ENCODE measurements at places on chromosomes 3 and 15.

DNA sequence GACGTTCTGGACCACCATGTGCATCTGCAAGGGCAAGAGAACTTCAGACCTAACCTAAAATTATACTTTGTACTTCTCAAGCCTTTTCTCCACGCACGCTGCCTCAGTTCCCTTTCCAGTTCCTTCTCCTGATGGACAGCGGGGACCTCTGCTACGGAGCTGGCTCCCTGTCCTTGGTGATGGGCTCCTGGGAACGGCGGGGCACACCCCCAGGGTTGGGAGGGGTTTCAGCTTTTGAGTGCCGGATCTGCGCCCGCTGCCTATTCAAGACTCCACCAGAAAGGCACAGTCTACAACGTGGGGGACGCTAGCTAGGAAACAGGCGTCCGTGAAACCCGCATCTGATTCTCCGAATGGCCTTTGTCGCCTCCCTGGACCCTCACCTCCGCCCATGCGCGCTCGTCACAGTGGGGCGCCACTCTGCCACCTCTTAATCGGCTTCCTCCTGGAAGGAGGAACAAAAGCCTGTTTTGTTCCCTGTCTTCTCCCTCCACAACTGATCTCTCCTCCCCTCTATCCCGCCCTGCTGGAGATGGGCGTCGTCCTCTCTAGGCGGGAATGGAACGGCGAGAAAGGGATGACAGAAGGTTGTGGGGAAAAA lies 2.2 kb downstream of the GPR149 start:
- DNase-seq, result no peak

GRCh38 chr3:187969581-187969950 lies 184.4 kb upstream of the LPP start:
- no peak for DNase-seq

GRCh38 chr3:186258968-186259367 lies 103.1 kb downstream of the DGKG start:
- DNase-seq, result no peak

GRCh38 chr3:100993309-100993708 lies at the start of gene ABI3BP:
Gene ABI3BP, minus strand, starts transcription at chr3:100993421. Its CDS starts 37 bp downstream, at chr3:100993384.
- peak; percentile 65 for DNase-seq

GRCh38 chr3:32200992-32201758 lies 37.3 kb upstream of the CMTM8 start:
- no peak for DNase-seq

DNA sequence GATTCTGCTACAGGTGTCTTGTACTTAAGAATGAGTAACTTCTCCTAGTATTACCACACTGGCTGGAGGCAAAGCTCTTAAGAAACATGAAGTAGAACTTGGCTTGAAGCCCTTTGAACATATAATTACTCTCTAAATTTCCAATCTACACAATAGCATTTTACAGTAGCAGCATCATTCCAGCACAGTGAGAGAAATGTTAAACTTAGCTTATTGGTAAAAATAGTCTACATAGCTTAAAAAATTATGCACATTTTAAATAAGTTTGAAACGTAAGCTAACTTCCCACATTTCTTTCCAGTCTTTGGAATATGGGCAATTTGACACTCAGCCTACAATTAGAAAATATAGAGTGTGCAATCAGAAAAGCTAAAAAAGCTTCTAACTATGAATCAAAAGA lies 32.8 kb upstream of the TOP2B start:
- no peak for DNase-seq

DNA sequence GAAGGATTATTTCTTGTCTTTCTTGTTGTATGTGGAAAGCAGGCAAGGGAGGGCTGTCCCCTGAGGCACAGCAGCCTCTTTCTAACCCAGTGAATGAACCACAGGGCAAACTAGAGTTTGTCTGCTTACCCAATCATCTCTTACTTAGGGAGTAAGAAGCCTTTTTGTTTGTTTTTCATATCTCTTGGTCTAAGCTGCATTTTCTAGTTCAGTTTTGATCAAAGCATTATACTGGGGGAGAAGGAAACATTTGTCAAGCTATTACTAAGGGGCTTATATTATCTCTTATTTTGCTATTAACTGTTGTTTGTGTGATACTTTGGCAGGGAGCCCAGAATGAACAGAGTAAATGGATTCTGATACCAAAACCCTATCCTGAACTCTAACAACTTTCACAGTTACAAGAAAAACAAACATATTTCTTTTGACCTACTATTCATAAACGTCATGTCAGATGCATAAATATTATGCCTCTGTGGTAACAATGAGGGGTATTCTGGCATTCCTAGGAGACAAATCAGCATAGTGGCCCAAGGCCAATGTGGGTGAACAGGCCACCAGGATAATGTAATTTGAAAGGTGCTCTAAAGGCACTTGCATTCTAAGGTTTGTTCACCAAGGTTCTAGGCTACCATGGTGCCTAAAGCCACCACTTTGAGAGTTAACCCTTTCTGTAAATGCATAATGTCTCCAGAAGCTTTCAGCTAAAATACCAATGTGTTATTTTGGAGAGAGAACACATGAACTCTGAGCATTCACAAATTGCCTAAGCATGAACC lies 271.6 kb upstream of the ZPLD1 start:
- no peak for DNase-seq

DNA sequence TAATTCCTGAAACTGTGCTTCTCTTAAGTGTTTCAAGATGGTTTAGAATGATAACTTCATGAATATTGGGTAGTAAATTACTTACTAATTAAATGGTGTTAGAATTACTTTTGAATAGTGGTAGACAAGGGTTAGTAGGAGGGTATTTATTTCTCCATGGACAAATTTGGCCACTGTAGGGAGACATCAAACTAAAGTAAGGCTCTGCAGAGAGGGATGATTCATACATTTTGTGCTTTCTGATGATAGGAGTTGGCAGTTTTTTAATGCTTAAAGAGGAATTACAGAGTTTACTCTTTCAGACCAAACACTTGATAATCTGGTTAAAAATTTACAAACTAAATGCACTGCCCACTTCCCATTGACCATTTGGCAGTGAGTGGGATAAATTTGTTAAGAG lies 127.6 kb downstream of the NAALADL2 start:
- DNase-seq, result no peak

DNA sequence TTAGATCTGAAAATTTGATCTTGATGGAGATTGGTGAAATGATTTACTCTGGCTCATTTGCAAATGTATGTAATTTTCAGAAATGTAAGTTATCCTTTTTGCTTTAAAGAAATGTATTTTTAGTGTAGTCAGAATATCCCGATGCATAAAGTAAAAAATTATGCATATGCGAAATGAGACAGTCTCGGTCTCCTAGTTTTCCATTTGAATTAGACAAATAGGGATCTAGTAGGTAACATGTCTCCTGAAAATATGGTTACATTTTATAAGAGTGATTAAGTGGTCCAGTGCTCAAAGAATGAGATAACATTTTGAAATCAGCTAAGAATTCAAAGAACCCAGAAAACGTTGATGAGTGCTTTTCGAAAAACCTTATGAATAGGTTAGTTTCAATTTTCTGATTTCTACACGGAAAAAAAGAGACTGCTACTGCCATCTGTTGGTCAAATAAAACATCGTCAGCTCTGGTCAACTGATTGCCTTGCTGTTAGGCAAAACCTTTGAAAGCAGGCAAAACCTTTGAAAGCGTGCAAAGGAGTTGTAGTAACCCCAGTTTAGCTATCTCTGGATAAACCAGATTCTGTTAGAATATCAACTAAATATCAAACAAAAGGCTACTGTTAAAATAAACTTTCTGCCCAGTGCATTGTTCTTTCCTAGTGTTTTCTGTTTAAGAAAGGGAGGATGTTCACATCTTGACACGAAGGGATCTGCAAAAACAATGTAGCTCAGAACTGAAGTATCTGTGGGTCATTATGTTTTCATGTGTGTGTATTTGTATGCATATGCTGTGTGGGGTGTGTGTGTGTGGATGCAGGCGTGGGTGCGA lies 59.3 kb upstream of the CHMP2B start:
- DNase-seq, result no peak

DNA sequence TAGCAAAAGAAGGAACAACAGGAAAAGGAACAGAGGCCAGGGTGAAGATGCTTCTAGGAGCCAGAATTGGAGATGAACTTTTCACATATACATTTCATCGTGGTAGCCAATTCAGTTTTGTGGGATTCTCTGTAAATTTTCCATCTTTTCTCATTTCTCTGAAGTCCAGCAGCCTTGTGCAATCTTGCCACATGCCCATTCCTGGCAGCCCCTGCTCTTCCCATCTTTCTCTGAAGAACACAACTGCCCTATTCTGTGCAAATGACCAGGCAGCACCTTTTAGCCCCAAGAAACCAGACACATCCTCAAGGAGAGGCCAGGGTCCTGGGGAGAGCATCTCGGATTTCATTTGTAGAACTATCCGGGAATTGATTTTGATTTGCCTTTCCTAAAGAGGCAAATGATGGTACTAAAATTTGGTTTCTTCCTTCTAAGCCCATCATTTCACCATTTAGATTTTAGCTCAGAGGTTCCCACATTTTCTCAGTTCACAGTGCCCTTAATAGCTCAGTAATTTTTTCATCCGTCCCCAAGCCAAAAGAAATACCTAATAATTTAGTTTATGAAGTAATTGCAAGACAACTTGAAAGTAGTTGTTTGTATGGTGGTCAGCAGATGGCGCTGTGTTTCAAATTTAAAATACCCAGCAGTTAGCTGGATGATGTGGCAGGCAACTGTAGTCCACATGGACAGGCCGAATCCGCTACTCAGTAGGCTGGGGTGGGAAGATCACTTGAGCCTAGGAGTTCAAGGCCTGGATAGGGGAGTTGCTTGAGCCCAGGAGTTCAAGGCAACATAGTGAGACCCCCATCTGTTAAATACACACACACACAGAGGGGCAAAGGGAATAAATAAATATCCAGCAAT lies 61.3 kb upstream of the ACKR4 start:
- DNase-seq, result no peak

- DNase-seq, result no peak
Measured at GRCh38 chr3:170309046-170309445, 48.5 kb upstream of the SKIL start.

DNA sequence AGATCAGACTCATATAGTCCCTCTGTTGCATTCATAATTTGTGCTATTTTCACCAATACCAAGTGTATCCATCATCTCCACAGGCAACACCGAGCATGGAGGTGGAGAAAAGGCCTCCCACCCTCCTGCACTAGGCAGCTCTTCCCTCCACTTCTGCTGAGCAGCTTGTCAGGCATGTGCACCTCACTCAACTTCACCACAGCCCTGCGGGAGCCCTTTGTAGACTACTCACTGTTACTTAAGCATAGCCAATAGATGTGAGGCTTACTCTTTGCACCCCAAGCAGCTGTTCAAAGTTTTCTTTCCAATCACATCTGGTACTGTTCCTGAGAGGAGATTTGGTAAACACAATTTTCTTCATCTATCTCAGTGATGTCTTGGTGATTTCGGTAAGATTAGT lies 16.9 kb upstream of the GUCA1C start:
- no peak for DNase-seq

DNA sequence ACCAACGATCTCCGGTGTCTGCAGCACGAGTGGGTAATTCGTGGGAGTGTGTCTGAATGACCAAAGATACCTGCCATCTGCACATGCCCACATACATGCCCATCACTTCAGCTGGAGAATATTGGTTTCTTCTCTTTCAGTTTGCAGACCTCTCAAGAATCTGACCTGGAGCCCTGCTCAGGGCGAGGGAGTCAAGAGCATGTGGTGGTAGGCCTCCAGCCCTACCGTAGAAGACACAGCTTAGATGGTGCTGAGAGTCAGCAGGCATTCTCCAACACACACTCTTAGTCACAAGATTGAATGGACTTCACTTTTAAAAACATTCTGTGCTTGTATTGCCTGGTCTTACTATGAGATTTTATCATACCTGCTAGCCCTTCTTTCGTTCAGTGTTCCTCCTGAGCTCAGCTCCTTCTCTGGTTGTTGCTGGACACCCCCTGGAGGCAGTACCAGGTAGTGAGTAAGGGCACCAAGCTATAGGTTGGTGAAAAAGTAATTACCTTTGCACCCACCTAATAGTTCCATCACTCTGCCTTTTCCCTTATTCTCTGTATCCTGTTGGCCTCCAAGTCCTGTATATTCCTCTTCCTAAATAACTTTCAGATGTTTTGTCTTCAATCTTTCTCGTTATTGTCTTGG lies 252.0 kb downstream of the CACNA2D3 start:
- DNase-seq, result no peak

GRCh38 chr15:68184616-68185480 lies 20.3 kb downstream of the CALML4 start:
- no peak for DNase-seq

DNA sequence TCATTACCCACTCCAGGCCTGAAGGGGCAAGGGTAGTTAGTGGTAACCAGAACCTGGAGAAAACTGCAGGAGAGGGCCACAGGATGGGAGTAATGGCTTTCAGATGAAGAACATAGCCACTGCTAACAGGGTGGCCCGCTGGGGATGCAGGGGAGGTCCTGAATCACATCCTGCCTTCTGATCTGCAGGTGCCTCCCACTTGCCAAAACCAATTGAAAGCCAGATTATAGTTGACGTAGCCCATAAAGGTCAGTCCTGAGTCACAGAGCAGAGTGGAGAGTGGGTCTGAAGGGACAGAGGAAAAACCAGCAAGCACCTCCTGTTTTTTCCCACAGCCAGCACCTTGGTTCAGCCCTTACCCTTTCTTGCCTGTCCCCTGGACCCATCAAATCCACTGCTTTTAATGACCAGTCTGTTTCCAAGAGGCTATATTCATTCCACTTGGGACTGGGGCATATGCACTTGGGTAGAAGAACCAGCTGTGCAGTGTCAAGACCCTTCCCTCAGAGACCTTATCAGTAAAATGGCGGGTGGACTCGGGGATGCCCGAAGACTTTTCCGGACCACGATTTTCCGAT lies 646 bp upstream of the SLC35G2 start:
- no peak for DNase-seq

GRCh38 chr15:31352339-31352751 lies 25.7 kb downstream of the KLF13 start:
- peak; percentile 64 for DNase-seq

- no peak for DNase-seq
Measured at GRCh38 chr3:149235599-149236424, 14.2 kb upstream of the CP start.

GRCh38 chr3:96813820-96814650 lies at the start of gene EPHA6:
Gene EPHA6, plus strand, starts transcription at chr3:96814594.
- DNase-seq, result peak; percentile 53

DNA sequence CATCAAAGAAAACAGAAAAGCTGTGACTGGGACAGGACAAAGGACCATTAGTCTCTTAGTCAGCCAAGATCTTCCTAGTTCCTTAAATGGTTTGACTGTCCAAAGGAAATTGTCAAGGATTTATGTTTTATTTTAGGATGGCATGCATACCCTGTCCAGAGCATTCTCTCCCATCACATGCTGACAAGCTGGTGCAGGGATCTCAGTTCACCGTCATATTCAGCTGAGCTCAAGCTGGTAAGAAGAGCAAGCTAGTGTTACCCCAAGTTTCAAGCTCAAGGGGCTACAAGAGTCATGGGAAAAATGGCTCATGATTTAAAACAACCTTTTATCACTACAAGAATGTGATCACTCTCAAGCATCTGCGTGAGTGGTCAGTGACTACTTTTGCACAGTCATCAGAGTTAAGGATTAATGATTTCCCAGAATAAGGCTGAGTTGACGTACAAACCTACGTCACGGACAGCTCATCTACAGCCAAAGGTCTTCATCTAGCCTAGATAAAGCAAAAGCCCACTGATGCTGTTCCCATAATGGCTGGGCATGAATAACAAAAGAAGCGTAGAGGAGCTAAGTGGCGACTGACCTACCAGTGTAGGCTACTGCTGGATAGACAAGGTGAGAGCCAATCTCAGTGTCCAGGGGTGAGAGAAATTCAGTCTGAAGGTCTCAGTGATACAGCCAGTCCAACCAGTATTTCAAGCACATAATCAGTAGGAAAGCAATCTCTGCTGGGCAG lies 157.5 kb downstream of the GABRB3 start:
- no peak for DNase-seq

GRCh38 chr3:47133641-47134040 lies 30.3 kb downstream of the SETD2 start:
- no peak for DNase-seq

GRCh38 chr3:64988188-64988587 lies 300.4 kb upstream of the ADAMTS9 start:
- no peak for DNase-seq

Measured in lower lobe of right lung (tissue), 2 donors.